Cardiac septum (tissue), 1 donor: ENCODE measurements at places on chromosomes 3 and 15.

DNA sequence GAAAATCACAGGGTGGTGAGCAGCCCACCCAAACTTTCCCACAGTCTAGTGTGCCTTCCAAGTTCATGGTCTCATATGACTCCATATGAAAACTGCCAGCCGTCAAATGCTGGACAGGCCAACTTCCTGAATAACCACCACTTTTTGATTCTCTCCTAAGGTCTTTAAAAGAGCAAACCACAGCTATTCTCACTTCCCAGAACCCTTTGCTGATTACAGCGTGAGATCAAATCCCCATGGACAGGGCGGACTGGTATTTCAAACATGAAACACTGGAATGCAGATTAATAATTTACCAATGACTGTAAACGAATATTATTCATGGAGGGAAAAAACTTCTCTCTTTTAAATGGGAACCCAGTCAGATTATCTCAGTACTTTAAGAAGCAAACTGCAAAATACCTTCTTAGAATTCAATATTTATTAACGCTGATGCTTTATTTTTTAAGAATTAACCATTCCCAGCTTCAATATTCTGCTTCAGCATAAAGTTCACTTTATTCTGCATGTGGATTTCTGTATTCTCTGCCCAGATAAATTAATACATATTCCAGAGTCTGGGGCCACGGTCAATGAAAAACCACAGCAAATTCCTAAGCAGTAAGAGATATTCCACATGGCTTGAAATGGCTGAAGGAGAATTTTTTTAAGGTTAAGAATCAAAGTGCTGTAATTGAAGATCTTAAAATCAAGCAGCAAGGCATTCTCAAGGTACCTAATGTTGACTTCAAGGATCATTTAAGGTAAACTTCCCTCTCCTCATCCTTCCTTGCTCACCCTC is 42.9 kb downstream of the MYO1E start:
- DNase-seq, result no peak

DNA sequence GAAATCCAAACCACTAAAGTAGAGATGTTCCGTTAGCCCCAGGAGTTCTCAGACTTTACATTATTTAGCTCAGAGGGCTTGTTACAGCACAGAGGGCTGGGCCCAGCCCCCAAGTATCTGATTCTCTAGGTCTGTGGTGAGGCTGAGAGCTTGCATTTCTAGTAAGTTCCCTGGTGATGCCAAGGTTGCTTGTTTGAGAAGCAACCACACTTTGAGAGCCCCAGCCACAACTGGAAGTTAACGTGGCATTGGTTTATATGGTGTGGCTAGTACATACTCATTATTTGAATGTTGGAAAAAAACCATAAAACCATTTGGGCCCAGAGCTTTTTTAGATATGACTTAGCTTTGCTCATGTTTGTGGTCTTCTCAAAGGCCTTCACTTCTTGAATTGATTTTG is 35.9 kb downstream of the PRR23E start:
- no peak for DNase-seq

DNA sequence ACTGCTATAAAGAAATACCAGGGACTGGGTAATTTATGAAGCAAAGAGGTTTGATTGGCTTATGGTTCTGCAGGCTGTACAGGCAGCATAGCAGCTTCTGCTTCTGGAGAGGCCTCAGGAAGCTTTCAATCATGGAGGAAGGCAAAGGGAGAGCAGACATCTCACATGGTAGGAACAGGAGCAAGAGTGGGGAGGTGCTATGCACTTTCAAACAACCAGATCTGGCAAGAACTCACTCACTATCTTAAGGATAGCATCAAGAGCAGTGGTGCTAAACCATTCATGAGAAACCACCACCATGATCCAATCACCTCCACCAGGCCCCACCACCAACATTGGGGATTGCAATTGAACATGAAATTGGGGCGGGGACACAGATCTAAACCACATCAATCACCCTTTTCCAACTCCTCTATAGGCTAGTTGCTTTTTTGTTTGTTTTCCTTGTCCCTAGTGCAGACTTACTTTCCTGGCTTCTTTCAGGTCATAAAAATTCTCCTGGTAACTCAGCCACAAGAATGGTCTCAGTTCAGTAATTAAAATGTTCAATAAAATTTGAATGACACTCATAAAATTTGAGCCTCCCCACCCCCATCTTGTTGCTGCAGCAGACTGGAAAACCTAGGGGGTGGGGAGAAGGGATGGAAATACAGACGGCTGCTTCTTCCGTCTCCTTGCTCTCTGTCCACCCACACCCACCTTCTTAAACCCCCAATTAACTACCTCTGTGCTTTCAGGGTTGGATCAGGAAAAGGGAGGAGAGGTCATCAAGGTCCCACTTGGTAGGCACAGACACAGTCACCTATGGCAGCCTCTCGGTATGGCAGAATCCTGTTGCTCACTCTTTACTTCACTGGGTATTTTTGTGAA is 16.3 kb upstream of the TIPARP start:
- DNase-seq, result no peak

DNA sequence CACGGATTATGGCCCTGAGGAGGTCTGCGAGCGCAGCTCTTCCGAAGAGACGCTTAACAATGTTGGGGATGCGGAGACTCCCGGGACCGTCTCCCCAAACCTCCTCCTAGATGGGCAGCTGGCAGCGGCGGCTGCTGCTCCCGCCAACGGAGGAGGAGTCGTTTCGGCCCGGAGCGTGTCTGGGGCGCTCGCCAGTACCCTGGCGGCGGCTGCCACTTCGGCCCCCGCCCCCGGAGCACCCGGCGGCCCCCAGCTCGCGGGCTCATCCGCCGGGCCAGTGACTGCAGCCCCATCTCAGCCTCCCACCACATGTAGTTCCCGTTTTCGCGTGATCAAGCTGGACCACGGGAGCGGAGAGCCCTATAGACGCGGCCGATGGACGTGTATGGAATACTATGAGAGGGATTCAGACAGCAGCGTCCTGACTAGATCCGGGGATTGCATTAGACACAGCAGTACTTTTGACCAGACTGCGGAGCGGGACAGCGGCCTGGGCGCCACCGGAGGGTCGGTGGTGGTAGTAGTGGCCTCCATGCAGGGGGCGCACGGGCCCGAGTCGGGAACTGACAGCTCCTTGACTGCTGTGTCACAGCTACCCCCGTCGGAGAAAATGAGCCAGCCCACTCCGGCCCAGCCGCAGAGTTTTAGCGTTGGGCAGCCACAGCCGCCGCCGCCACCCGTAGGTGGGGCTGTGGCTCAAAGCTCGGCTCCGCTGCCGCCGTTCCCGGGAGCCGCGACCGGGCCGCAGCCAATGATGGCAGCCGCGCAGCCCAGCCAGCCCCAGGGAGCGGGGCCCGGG is 1.6 kb downstream of the TSC22D2 start:
- peak; percentile 87 for DNase-seq

DNA sequence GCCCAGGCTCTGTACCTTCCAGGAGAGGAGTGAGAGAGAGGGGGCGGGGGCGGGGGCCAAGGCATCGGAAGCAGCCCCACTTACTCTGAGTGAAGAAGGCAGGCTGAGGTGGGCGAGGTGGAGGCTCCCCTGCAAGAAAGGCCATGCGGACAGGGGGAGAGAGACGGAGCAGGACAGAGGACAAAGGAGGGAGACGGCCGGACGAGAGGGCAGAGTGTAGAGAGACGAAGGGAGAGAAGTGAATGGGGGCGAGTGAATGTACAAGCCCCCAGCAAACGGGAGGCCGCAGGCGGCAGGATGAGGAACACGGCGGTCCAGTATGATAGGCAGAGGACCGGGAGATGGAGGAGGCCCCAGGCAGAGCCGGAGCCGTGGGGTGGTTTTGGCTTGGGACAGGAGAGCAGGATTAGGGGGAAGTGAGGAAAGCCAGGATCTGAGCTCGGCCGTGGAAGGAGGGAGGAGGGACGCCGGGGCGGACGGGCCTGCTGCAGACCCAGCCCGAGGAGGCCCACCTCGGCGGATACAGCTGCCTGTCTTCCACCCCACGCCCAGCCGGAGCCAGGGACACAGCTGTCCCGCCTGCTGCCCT is 38.8 kb downstream of the TNK2 start:
- no peak for DNase-seq

DNA sequence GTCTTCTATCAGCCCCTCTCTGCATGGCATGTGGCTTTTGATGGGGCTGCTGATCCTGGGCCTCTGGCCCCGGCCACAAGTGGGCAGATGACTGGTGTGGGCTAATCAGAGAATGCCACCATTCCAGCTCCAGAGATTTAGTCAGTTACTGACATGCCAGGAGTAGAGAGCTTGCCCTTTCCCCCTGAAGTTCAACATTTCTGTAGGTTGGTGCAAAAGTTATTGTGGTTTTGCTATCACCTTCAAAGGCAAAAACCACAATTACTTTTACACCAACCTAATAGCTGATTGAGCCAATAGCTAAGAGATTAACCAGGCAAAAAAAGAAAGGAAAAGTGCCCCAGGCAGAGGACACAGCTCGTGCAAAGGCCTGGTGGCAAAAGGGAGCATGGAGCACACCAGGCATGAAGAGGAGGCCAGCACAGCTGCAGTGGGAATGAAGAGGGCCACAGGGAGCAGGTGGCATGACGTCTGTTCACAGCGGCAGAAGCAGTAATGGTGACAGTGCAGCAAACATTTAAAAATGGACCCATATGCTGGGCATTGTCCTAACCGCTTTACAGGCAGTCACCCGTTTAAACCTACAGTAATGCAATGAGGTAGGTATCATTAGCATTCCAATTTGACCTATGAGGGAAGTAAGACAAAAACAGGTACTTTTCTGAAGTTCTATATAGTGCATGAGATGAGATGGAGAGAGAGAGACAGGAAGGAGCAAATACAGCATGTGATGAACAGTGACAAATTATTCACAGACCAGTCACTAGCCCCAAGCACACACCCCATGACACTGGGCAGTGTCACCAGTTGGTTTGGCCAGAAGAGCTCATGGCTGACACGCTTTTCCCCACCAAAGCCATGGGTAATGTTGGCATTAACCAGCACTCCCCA is 373.0 kb upstream of the PROK2 start:
- DNase-seq, result no peak

DNA sequence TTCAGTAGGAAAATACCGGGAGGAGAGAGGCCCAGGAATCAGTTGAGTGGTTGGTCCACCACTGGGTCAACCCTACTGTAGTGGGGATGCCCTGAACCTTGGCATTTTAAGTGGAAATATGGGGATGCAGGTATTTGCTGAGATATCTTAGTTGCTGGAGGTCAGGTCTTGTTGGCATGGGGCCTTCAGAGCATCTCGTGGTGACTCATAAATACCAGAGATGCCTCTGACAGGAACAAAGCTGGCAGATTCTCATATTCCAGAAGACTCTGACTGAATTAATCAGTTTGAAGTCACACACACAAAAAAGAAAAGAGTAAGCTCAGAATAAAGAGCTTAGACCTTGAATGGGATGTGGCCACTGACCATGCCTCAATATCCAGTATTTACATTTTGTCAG is 91.6 kb downstream of the CACNA2D3 start:
- no peak for DNase-seq

DNA sequence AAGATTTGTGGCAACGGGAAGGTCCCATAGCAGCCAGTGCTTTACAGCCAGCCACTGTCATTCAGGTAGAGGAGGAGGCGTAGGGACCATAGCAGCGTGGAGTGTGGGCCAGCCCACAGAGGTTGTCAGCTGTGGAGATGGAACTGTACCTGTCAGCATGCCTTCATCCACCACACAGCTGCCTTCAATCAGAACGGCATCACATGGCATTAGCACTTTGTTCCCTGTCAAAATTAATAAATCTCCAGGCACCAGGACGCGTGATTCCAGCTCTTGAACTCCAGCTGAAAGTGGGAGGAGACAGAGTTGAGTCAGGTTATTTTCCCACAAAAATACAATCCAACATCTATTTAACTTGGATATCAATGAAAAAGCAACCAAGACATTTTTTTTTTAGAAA is 84.0 kb downstream of the ATP13A4 start:
- no peak for DNase-seq
